ENCODE measurements at places on chromosomes 2 and 18.

DNA sequence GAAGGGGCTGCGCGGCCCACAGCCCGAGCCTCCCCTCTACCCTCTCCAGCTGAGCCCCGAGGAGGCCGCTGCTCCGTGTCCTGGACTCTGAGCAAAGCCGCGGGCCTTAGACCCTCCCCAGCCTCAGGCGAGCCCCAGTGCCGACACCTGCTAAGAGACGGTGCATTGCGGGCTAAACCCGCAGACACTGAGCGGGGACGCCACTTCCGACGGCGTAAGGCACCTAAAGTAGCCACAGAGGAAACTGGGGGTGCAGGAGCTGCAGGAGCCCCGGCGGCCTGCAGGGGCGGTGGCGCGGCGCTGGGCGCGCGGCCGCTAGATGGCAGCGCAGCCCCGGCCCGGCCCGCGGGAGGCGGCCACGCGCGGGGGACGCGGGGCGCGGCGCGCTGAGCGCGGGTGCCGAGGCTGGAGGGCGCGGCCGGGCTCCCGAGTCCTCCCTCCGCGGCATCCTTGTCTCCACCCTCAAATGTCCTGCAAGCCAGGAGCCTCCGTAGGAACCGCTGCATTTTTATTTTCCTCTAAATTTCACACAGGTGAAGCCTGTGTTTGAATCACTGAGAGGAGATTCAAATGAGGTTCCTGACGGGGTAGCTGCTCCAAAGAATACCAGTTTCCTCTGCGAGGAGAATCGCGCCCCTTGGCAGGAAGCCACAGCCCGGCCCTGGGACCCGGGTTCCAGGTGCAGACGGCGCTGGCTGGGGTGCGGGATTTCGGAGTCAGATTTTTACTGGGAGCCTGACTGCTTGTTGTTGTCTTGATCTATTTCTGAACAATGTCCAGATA lies 650.5 kb downstream of the GALR1 start:
- no peak for DNase-seq

DNA sequence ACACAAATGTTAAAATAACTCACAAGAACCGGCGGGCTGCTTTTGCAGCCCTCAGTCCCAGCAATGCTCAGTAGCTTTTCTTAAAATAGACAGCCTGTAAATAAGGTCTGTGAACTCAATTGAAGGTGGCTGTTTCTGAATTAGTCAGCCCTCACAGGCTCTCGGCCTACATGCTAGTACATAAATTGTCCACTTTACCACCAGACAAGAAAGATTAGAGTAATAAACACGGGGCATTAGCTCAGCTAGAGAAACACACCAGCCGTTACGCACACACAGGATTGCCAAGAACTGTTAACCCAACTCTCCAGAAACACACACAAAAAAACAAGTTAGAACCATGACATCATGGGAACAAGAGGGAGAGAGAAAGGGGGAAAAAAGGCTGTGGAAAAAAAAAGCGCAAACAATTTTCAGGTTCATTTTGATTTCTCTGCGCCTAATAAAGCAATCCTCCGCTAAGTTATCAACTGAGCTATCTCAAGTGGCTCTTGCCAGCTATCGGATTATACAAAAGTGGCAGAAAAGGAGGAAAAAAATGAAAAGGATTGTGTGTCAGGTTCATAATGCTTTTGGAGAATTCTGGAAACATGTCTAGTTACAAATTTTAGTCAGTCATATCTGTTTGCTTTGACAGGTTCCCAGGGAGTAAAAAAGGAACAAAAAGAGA lies 89.1 kb downstream of the ZEB2 start:
- no peak for DNase-seq

DNA sequence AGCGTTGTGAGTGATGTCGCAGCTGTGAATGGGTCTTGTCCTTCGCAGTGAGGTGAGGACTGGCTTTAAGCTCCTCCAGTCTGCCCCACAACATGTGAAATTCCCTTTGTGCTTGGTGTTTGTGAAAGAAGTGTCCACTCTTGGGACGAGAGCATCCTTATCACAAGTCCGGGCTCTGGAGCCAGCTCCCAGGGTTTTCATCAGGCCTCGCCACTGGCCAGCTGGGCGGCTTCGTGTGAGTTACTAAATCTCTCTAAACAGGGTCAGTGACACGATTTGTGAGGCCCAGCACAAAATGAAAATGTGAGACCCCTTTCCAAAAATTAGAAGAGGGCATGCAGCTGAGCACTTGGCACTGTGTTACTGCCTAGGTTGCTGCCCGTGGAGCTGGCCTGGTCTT lies 115.9 kb downstream of the VAPA start:
- no peak for DNase-seq

GRCh38 chr2:157627594-157628476 lies 829 bp downstream of the ACVR1C start:
- DNase-seq, result no peak
